NCI-H2081 treated with DMSO at 0.1 percent for 48 hours (cell line): ENCODE measurements at places on chromosomes 1 and 21.
A peak's percentile ranks its signal among the peaks of the same experiment; 100 is the strongest.

- DNase-seq = no peak
Observed at GRCh38 chr21:30240661-30241060, 24.8 kb upstream of the CLDN8 start.

- no peak for DNase-seq
Observed at GRCh38 chr1:183838221-183838620, 33.3 kb downstream of the RGL1 start.

- no peak for DNase-seq
Observed at GRCh38 chr21:39467746-39468145, 16.0 kb downstream of the SH3BGR start.

DNA sequence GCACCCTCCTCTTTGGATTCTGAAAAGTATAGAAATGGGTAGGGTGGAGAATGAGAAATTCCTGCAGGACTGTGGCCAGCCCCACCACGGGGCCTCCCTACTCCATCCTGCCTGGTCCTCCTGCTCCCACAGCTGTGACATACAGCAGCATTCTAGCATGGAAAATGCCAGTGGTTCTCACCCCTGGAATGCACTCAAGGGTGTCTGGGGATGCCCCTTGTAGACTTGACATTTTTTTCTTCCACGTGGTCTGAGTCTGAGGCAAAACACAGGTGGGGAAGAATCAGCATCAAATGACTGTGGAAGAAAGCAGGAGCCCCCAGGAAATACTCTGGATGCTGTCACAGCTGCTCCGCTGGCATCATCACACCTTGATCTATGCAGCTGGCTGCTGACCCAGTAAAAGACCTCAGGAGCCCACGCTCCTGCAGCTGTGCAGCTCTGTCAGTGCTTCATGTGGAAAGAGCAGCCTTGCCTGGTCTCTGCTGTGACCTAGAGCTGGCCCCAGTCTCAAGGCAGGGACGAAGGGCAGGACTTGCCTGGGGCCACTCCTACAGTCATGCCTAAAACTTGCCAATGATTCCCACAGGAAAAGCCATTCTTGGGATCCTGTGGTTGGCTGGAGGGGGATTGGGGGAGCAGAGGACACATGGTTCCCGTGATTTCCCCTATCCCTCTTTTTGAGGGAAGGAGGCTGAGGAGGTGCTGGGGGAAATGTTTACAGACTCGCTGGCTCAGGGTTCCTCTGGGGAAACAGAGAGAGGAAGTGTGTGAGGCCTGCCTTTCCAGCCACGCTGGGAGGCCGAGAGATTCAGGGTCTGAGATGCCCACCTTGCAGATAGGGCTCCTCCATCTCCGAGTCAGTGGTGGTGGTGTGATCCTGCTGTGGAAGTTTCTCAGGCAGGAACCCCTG is 10.8 kb upstream of the A3GALT2 start:
- DNase-seq = no peak

DNA sequence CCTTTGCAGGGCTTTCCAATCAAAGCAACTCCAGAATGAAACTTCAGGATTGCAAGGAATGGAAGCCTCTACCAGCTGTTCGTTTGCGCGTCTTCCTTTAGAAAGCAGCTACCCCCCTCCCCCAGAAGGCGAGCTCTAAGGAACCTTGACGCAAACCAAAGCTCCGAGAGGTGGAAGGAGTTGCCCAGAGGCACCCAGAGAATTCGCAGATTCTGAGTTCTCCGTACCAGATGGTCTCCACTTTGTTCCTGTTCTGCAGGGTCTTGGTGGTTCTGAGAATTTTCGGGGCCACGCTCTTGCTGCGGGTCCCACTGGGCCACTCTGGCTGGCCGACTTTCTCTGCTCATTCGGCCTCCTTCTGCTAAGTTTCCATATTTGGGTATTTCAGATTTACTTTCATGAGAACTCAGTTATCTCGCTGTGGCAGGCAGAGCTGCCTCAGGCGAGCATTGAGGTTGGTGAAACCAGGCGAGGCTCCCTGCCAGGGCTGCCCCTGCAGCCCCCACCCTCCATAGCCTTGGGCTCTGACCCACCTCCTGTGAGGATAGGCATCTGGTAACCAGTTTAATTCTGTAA is 801 bp downstream of the TRAF5 start:
- DNase-seq = peak; percentile 45

GRCh38 chr1:115283681-115284146 is 54.3 kb downstream of the NGF start:
- DNase-seq = no peak

GRCh38 chr1:94599095-94599813 is 57.7 kb upstream of the F3 start:
- DNase-seq = no peak

DNA sequence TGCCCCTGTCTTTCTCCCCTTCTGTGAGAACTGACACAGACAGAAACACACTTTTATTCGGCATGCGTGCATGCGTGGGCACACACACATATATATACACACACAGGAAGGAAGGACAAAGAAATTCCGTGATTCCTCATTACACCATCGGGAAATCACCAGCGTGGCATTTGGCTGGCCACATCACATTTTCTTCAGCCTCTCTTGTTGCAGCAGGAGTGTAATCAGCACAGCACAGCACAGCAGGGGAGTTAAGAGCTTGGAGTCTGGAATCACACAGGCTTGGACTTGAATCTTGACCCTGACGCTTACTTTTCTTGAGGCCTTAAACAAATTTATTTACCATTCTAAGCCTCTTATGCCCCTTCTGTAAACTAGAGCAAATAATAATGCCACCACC is 45.3 kb upstream of the EPHA8 start:
- no peak for DNase-seq

GRCh38 chr21:27519361-27519760 is 552.5 kb upstream of the ADAMTS5 start:
- no peak for DNase-seq

- DNase-seq = no peak
Observed at GRCh38 chr21:40383951-40384350, 463.0 kb downstream of the DSCAM start.

DNA sequence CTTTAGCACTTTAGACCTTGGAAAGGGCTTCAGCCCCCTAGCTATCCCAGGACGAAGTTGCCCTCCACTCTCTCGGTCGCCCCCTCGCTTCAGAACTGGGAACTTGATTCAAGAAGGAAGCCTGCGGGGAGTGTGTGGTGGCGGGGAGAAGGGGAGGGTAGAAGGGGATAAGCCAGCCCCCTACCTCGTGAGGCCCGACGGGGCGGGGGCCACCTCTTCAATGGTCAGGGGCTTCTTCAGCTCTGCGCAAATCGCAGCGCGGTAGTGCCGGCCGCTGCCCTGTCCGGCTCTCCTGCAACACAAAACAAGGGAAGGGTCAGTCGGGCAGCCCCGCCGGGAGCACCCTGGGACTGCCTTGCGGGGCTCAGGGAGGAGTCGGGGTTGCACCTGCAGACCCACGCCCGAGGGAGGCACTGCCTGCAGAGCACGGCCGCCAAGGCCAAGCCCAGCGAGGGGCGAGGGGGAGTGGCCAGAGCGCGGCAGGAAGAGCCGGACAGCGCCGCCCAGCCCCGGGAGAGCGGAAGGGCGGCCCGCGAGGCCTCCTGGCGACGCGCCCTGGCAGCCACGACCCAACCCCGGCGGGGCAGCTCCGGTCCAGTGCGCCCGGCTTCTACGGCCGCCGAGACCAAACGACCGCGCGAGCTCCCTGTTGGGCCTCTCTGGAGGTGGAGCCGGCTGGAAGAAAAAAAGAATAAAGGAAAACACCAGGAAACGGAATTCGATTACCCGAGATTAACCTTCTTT is 56.2 kb upstream of the RASAL2 start:
- DNase-seq = no peak

DNA sequence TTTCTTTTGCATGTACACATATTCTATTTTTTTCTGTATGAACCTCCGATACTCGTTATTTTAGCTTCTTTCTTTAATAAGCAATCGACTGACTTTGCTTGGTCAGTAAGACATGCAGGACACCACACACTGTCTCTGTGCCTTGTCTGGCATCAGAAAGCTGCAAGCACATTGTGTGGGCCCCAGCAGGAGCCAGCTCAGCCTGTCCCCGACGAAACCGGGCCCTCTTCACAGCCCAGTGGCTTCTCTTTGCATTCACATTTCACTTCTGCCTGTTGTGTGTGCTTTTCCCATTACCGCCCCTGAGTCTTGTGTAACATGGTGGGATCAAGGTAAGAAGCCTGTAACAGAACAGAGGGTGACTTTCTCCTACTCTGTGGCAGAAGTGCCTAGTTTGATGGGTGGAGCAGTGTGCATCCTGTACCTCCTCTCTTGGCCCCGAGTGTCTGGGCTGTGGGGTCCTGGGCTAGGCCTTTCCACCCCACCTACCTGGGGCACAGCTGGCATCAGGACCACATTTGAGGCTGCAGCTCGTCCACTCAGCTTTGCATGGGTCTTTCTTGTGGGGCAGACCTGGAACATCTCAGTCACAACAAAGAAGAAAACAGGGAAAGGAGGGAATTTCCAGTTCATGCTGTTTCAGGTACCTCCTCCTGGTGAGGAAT is 118.9 kb upstream of the COL6A1 start:
- DNase-seq = no peak

DNA sequence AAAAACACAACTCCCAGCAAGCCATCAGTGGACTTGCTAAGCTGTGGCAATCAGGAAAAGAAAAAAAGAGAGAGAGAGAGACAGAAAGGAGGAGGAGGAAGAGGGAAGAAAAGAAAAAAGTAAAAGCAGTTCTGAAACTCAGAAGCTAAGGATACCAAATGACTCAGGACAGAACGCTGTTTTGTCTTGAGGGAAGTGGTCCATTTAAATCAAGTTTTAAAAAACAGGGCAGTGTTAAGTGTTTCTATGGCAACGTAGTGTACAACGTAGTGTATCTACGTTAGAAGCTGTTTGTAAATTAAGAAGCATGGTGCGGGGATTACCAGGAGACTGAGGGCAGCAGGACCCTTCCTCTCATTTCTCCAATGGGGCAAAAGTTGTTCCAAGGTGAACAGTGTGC is 5.8 kb downstream of the ADORA3 start:
- DNase-seq = no peak

GRCh38 chr1:166808952-166809351 is 30.3 kb upstream of the POGK start:
- no peak for DNase-seq
